D341Med (cell line): ENCODE measurements at places on chromosomes 11 and 22.

- DNase-seq: no peak
Observed at GRCh38 chr11:29119707-29120618, 896.9 kb downstream of the KCNA4 start.

- DNase-seq: no peak
Observed at GRCh38 chr22:33720166-33720878, 200.0 kb downstream of the LARGE1 start.

DNA sequence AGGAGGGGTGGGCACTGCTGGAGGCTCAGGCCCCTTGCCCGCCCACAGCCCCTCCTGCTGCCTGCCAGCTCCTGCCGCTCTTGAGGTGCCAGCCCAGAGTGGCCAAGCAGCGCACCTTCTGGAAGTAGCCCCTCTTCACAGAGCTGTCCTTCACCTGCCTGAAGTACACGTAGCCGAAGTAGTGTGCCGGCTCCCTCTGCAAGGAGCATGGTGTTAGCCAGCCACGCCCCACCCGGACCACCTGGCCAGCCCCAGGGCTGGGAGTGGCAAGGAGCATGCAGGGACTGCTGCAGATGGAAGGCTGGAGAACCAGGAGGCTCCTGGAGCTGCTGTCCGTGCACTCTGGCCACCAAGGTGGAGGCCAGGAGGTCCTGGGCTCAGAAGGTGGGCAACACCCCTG lies 9.6 kb downstream of the DENND6B start:
- DNase-seq: no peak

DNA sequence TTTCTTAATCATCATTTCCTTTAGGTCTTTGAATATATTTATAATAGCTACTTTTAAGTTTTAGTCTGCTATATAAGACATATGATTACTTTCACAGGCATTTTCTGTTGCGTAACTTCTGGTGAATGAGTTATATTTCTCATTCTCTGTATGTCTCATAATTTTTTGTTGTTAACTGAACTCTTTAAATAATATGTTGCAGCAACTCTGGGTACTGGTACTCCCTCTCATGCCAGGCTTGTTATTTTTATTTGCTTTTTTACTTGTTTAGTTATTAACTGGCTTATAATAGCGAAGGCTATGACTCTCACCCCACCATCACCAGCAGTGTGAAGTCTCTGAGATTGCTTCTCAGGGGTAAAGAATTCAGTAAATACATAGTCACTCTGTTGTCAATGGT lies 524.2 kb upstream of the CHORDC1 start:
- no peak for DNase-seq

DNA sequence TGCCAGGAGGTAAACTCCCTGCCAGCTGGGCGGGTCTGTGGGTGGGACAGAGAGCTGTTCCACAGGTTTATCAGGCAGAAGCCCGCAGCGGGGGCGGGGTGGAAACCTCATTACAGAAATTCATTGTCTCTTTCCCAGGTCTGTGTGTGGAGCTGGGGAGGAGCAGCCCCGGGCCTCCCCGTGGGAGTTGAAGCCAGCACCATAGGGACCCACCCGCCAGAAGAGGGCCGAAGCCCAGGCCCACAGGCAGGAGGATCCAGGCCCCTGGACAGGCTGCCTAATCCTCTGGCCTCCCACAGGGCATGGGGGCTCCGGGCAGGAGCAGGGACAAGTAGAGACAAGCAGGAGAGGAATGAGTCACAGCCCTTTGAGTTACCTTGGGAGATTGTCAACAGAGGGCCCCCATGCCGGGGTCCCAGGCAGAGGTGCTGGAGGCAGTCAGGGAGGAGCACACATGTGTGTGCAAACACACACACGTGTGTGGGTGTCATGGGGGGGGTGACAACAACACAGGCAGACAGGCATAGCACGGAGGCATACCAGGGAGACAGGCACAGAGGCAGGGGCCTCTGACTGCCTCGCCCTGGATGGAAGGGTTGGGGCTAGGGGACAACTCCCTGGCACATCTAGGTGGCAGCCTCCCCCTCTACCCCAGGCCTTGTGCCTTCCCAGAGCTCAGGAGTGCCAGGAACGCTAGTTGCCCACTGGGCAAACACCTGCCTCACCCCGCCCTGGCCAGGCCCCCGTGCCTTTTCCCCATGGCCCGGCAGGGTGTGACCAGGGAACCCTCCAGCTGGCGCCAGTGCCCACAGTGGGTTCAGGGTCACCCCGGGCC lies 1.4 kb downstream of the CDC42BPG start:
- DNase-seq: no peak

DNA sequence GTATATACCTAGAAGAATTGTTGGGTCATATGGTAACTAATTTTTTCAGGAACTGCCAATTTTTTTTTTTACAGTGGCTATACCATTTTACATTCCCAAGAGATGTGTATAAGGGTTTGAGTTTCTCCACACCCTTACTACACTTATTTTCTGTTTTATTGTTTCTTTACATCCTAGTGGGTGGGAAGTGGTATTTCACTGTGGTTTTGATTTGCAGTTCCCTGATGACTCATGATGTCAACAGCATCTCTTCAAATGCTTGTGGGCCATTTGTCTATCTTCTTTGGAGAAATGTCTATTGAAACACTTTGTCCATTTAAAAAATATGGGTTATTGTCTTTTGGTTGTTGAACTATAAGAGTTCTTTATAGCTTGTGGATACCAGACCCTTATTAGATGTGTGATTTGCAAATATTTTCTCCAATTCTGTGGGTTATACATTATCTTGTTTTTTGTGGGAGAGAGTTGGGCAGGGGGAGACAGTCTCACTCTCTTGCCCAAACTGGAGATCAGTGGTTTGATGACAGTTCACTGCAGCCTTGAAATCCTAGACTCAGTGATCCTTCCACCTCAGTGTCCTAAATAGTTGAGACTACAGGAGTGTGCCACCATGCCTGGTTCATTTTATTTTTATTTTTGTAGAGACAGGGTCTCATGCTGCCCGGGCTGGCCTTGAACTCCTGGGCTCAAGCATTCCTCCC lies 30.3 kb upstream of the PISD start:
- DNase-seq: no peak

DNA sequence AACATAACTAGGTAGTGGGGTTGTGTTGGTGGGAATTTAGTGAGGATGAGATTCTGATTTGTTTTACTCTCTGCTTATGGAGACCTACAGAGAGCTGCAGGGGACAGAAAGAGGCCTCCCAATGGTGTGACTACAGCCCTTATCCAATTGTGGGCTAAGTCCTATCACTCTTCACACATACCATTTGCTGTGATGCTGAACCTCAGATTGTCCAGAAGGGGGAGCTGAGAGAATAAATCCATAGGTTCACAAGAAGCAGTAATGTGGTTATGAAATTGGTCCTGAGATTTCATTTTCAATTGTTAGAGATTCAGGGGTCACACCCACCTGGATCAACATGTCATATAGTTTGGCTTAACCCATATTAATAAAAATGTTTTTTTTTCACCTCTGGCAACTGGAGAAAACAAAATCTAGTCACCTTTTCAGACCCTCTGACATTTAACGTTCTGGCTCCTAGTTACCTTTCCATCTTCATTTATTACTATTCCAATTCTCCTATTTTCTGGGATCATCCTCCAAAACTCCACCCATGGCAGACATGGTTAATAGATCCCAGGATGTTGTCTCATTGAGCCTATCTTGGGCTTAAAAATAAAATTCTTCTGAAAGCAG lies 53.3 kb upstream of the PTPN5 start:
- peak; percentile 46 for DNase-seq

DNA sequence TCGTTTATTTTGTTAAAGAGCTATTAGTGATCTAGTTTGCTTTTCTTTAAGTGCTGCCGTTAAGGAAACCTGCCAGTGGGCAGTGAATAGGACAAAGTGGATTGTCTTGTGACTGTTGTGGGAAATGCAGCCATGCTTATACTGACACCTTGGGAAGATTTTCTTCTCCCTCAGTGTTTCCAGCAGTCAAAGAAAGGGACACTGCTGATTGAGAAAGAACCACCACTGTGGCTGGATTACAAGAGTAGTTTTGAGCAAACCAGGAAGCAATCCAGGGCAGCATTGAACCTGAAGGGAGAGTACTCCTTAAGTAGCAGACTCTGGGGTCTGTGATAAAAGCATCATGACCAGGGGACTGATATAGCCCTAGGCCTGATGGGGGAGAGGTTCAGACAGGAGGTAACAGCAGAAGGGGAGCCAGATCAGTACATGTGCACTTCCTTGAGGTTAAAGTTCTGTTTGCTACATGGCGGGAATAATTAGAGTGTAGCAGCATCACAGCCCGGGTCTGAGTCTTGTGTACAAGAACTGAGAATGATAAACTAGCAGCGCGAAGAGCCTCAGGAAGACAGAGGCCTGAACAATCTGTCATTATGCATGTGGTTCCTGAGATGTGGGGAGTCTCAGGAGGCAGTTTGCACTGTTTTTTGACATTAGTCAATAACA lies 167.8 kb downstream of the C11orf91 start:
- DNase-seq: no peak

GRCh38 chr11:46465683-46466082 lies 74.1 kb upstream of the CHRM4 start:
- DNase-seq: no peak

DNA sequence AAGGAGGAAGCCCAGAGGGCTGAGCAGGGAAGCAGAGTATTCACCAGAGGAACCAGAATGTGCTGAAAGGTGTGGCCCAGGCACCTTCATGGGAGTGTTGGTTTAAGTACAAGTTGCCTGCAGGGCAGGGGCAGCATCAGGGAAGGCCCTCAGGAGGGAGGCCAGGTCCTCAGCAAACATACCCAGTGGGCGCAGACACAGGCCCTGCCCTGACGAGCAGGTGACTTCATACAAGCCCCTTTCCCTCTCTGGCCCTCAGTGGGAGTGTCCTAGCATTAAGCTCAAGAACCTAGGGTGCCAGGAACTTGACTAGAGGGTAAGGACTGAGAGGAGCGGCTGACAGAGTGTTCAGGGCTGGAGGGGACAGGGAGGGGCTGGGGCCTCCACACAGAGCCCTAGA lies 7.5 kb upstream of the CASTOR1 start:
- no peak for DNase-seq

DNA sequence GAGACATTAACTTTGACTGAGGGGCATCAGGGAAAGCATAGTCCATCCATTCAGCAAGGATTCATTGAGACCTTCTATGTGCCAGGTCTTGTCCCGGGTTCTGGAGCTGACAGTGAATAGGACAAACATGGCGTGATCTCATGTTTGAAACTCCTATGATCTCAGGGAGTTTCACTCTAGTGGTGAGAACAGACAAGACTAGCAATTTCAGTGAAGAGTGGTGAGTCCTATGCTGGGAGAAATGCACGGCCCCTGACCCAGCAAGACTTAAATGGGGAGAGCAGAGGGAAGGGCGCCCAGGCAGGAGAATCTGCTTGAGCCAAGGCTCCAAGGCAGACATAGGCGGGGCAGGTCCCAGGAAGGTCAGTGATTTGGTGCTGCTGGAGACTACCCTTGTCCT lies 155.7 kb downstream of the CEP164 start:
- no peak for DNase-seq

DNA sequence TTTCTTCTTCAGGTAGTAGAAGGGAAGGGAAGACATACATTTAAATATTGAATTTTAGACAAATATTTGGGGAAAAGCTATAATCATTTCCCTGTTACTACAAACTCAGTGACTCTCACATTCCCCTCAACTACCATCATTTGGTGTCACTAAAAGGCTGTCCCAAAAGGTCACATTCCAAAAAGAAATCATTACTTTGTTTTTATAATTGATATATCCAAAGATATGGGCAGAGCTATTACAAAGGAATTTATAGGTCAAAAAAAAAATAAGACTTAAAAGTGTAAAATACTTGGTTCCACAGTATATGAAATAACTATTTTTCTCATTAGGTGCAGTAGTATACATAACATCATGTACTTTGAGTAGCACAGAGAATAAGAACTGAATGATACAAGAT lies 751.4 kb downstream of the KCNA4 start:
- no peak for DNase-seq

GRCh38 chr22:25627271-25627852 lies 62.9 kb downstream of the GRK3 start:
- DNase-seq: no peak

GRCh38 chr11:47369676-47370075 lies 8.7 kb downstream of the SPI1 start:
- DNase-seq: no peak

- DNase-seq: no peak
Observed at GRCh38 chr11:129271030-129271429, 78.9 kb upstream of the ARHGAP32 start.

- DNase-seq: no peak
Observed at GRCh38 chr11:113876798-113877669, 1.7 kb upstream of the USP28 start.

DNA sequence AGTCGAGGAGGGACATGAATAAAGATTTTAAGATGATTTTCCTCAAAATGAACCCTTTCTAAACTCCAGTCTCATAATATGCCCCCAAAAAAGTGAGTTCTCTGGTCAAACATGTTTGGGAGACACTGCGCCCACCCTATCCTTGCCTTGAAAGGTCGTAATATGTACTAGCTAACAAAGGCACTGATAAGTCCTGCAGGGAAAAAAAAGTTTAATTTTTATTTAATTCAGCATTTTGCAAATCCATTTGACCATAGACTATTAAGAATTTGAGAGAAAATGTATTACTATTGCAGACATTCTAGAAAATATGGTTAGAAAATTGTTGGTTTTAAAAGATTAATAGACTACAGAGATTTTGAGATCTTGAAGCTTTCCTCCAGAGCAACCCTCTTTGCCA lies 120.6 kb upstream of the ASPHD2 start:
- DNase-seq: no peak

DNA sequence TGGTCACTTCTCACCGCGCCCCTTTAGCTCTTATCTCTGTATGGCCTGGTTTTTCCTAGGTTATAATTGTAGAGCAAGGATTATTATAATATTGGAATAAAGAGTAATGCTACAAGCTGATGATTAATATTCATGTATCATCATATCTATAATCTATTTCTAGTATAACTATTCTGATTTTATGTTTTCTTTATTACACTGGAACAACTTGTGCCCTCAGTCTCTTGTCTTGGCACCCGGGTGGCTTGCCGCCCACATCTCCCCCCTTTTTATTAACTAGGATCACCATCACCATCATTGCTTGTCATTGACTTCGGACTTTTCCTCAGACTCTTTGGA lies 11.0 kb downstream of the OR52K1 start:
- DNase-seq: no peak

- DNase-seq: no peak
Observed at GRCh38 chr11:111765320-111765983, 737 bp downstream of the PPP2R1B start.

GRCh38 chr11:96307776-96308140 lies 35.2 kb downstream of the MAML2 start:
- DNase-seq: no peak

- no peak for DNase-seq
Observed at GRCh38 chr11:32145282-32145681, 54.4 kb downstream of the RCN1 start.

- no peak for DNase-seq
Observed at GRCh38 chr11:61775606-61776554, 16.5 kb downstream of the TMEM258 start.

DNA sequence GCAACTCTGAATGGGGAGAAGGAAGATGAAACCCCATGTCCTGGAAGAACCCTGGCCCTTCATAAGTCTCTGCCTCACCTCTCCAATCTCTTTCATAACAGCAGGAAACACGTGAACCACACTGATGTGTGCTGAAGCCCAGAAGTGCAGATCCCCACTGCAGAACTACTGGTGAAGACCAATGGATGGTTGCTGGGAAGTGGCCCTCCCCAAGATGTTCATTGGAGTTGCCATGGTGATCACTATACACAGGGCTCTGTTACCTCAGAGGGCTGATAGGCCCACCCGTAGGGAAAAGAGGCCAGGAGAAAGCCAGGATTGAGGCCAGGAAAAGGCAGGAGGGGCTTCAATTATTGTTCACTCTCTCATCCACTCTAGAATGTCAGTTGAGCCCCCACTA lies 11.6 kb downstream of the TST start:
- no peak for DNase-seq
